ENCODE measurements at places on chromosomes 5 and 9.

GRCh38 chr5:95526871-95527270, 27.9 kb downstream of the SKIC3 start:
- no peak for DNase-seq

GRCh38 chr5:3609120-3609681, 13.6 kb downstream of the IRX1 start:
- DNase-seq, result no peak

DNA sequence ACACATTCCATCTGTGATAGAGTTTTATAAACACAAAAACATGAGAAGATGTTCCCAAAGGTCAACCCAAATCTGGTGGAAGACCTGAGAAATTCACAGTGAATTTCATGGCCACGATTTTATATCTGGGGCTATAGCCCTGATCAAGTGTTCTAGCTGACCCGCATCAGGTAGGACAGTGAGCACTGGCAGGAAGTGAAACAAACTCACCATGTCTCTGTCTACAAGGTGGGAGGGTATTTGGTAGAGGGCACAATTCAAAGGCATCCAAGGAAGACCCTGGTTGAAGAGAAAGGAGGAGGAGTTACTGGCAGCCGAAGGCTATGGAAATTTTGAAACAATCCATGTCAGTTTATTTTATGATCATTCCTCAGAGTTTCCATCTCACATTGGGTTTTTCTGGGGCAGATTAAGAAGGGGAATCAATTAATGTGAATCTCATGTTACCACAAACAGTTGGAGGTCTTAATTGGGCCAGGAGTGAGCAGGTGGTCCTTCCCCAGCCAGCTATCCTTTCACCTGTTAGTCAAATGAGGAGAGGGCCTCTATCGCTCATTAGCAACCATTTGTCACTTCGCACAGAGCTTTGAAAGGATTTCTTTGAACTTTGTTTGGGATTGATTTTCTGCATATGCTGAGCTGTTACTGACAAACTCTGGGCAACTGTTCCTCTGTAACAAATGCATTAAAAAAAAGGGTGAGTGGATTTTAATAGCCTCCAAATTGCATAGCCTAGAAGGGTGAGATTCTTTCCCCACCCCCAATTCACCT, 612.0 kb upstream of the CLINT1 start:
- DNase-seq, result no peak

GRCh38 chr9:69611221-69611620, 61.0 kb downstream of the APBA1 start:
- DNase-seq, result no peak

GRCh38 chr9:75615284-75615683, 275.2 kb upstream of the PCSK5 start:
- no peak for DNase-seq

All from GM12865 (cell line).